Stimulated activated naive CD4-positive, alpha-beta T cell treated with Interleukin-2 at 50 U/mL for 16 hours (primary cell): ENCODE measurements at places on chromosomes 16 and 17.

DNA sequence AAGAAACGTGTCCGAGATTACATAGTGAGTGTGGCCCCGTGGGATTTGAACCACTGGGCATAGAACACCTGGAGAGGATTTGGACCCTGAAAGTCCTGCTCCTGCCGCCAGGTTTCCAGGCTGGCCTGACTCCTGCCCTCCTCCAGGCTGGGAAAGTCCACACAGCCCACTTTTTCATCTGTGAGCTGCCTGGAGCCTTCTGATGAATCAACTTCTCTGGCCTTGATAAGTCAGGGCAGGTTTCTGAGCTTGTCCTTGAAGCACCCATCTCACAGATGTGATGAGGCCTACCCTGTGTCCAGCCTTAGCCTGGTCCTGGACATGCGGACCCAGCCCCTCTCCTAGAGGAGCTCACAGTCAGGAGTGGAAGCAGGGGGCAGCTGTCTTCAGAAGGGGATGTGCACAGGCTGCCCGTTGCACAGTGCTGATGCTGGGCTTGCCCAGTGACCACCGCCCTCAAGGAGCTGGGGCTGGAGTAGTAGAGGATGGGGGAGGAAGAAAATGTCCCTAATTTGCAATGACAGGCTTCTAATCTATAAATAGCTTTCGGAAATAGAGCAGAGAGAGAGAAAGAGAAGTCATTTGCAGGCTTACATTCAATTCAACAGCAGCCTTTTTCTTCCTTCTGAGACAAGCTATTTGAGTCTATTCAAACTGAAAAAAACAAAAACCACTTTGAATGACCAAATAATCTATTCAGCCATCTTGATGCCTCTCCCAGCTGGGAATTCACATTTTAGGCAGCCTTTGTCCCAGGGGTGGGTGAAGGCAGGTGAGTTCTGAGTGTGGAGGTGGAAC lies 73.5 kb upstream of the DNAJA2 start:
- no peak for DNase-seq

- no peak for DNase-seq
These were observed 840 bp upstream of the CD300LB start for GRCh38 chr17:74532115-74532514.

DNA sequence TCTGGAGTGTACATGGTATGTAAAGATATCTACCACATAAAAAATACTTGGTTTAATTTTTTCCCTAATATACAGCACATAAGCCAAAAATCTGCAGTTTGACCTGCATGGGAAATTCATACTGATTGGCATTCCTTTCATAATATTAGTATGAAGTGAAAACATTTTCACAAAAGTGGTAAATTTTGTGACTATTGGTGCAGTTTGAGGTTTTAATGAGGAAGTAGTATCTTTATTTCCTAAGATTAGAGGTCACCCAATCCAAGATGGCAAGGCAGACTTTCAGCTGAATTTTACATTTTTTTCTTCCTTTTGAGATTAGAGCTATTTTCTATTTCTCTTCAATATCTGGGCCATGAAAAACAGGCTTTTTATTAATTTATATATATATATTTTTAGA lies 21.2 kb downstream of the METTL9 start:
- no peak for DNase-seq

GRCh38 chr16:53142823-53143568 lies 88.2 kb downstream of the CHD9 start:
- DNase-seq, result no peak

- DNase-seq, result no peak
These were observed 75.8 kb upstream of the ENDOV start for GRCh38 chr17:80339118-80339517.

DNA sequence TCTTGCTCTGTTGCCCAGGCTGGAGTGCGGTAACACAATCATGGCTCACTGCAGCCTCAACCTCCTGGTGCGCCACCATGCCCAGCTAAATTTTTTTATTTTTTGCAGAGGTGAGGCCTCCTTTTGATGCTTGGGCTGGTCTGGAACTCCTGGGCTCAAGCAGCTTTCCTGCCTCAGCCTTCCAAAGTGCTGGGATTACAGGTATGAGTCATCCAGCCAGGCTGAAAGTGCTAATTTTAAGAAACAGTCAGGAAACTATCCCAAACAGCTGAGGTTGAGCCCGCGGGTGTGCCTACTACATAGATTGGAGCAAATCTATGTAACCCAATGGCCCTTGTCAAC lies 738 bp upstream of the XPO6 start:
- DNase-seq, result no peak

GRCh38 chr17:39011907-39012468 lies 44.8 kb upstream of the FBXO47 start:
- no peak for DNase-seq

DNA sequence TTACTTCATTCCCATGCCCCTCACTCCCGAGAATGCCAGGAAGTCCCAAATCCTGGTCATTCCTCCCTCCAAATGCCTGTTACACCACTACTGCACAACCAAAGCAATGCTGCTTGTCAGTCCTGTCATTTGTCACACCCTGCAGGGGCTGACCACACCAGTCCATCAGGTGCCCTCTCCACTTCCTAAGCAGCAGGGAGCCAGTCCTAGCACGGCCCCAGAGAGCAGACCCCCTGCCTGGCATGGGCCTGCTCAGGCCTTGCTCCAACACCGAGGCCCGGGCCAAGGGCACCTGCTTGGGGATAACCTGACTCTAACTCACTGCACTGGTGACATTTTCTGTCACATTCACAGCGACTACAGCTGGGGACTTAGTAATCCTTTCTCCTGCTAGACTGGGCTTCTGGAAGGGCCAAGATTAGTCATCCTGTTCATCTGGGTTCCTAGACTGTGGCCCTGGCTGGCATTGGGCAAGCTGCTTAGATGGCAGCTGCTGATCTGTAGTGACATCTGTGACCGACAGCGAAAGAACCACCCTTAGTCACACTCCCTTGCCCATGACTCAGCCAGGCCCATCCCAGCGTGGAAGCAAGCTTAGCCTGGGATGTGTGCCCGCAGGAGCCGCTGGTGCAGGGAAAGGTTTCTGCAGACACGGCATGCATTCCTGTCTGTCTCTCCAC lies 5.4 kb downstream of the ALYREF start:
- no peak for DNase-seq

- DNase-seq, result peak; percentile 49
These were observed 56.4 kb downstream of the SLC6A2 start for GRCh38 chr16:55711959-55712876.

- DNase-seq, result no peak
These were observed 25.2 kb downstream of the C17orf67 start for GRCh38 chr17:56808503-56808902.
